Activated naive CD4-positive, alpha-beta T cell (primary cell): ENCODE measurements at places on chromosomes 7 and 10.
A peak's percentile ranks its signal among the peaks of the same experiment; 100 is the strongest.

DNA sequence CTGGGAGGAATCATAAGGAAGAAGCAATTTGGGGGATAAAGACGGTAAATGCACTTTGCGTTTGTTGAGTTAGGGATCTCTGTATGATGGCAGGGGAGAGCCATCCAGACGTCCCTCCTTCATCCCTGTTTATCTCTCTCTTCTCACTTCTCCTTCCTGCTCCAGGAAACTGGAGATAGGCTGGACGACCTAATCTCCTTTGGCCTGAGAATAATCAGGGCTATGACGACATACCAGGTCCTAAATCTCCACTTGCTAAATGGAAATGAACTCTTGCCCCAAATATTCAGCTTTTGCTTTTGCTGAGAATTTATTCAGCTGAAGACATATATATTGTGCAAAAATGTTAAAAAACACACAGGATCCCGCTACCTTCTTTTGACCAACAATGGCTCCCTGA lies 182.9 kb upstream of the INHBA start:
- no peak for DNase-seq

DNA sequence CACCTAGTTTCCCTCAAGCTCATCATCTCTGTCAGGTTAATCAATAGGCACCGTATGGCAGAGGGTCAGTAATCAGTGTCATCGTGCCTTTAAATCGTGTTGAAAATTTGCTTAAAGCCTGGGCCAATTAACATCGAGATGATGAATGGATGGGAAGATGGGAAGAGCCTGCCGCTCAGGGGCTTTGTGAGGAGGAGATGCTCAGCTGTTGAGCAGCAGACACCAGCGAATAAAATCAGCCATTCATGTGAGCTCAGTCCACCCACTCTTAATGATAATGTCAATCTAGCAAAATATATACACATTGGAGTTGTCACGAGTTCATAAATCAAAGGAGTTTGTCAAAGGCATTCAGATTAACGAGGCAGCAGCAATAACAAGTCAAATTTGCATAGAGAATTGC lies 97.7 kb downstream of the BTRC start:
- no peak for DNase-seq

GRCh38 chr7:70856901-70857630 lies 274.9 kb upstream of the GALNT17 start:
- DNase-seq, result peak; percentile 3

GRCh38 chr7:13067036-13067435 lies 379.6 kb downstream of the ARL4A start:
- no peak for DNase-seq

DNA sequence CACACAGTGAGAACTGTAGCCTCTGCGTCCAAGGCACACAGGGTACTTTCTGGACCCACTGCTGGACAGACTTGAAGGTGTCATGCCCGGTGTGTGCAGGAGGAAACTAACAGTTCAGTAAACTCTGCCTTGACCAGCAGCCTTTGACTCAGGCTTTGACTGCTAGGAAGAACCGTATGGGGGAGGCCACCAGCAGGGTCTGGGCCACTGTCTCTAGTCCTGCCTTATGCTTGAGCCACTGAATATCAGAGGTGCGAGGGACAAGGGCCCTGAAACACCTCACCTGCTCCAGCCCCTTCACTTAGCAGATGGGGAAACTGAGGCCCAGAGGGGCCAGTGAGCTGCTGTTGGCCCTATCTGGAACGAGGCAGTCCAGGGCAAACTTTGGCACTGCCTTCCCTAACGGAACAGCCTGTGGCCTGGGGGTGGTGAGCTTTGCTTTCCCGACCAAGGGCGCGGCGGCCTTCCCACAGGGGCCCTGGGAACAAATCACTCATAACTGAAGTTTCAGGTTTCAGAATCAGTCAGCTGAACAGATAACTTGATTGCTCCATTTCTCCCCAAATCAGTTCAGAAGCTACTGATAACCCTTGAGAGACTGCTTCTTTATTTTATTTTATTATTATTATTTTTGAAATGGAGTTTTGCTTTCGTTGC lies 130.0 kb downstream of the FAM53B start:
- no peak for DNase-seq

DNA sequence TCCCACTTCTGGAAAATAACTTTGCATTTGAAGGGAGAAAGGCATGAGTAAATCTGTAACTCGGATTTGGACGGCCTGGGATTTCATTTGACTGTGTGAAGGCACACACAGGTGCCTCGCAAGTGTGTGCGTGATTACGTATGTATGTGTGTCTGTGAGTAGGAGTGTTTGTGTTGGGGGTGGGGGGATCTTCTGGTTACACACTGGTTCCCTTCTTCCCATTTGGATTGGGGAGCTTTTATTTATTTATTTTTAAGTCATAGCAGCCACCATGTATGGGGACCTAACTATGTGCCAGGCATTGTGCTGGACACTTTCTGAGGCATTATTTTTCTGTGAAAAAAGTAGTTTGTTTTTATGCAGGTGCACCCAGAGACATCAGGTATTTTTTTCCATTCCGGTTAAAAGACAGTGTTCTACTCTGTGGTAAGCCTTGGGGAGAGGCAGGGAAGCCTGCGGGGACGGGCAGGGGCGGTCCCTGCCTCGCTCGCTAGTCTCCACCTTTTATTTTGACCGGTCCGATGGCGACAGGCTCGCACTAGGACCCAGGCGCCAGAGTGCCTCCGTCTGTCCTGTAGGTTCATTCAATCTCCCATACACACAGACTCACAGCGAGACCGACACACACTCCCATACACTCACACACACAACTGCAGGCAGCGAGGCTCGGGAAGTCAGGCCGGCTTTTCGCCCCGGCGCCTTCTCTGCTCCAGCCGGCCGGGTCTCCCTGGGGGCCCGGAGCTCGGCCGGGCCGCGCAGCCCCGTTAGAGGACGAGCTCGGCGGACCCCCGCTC lies at the start of gene MXI1:
Gene MXI1 (plus strand): TSS at position 595 of the 794 bp plus-strand sequence. CDS start 204 bp downstream, outside the sequence.
- DNase-seq, result no peak
